ENCODE measurements at places on chromosomes 11 and 22. TPM values are rescaled to one million over a fixed set of nuclear protein-coding genes. Genes with fewer than 3 reads are reported as not detected.

DNA sequence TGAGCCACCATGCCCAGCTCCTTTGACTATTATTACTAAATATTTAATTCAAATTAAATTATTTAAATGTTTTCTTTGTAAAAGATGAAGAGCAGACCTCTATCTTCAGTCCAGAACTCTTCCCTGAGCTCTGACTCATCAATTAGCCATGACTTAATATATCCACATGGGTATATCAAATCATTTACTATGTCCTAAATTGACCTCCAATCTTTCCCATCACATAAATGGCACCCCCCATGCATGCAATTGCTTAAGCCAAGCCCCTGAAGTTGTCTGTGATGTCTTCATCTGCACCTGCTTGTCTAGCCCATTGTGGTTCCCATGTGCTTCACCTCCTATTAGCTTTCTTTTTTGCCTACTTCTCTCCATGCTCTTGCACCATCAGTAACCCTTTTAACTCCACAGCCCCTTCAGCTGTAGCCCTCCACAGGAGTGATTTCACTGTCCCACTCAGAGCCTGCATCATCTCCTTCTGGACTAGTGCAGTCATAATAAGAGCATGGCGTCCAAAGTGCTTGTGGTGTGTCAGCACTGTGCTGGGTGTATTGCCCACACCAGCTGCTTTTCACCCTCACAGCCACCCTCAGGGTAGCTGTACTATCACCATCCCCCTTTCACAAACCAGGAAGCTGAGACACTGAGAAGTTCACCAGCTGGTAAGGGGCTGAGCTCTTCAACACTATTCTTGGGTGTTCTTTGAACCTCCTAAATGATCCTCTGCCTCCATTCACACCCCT is 11.8 kb upstream of the THY1 start:
- H3K4me3 ChIP-seq = no peak overlapping the region
- H3K4me1 ChIP-seq = no peaks in the 10 kb centered on the region
- DNase-seq = no peak
- no peaks in the 10 kb centered on the region for H3K27me3 ChIP-seq
- no peaks in the 10 kb centered on the region for H3K36me3 ChIP-seq

DNA sequence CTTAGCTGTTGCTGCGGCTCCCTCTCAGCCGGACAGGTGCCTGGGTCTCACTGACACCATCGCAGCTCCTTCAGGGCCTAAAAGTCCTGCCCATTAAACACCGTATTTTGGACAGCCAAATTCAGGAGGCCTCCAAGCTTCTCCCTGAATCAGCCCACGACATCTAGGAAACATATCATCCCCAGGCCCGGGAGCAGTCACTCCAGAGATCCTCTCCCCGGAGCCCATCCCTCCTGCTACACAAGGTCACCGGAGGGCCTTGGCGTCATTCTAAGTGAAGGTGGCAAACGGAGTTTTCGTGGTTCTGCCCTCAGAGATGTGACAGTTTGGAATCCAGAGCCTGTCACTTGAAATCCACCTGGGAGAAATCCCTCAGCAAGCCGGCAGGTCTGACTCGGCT is 232.5 kb downstream of the TBC1D22A start:
- H3K4me3 ChIP-seq = no peak overlapping the region
- H3K4me1 ChIP-seq = no peaks in the 10 kb centered on the region
- H3K36me3 ChIP-seq = no peaks in the 10 kb centered on the region
- no peak overlapping the region for H3K27ac ChIP-seq

DNA sequence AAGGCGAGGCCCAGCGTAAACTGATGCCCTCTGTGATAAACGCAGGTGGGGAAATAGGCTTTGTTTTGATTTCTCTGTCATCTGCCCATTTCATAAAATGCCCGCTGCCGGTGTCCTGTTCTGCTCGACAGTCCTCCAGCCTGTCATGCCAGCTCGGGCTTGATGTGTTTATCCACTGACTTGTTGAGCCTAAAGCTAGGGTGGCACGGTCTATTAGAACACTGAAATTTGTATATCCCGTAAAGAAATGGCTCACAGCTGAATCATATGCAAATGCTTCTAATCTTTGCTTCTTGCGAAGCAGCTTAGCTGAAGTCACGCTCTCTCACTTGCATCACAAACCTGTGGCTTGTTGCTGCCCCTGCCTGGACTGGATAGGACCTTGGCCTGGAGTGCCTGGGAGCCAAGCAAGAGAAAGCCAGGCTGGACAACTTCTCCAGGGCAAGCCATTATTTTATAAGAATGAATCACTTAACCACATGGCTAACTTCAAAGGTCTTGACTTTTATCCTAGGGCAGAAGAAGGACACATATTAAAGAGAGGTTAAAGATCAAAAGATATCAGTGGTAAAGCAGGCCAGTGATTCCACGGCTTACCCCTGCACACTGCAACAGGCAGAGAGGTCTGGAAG is 33.1 kb downstream of the EHF start:
- H3K27me3 ChIP-seq = no peaks in the 10 kb centered on the region
- DNase-seq = peak; percentile 73
- H3K4me3 ChIP-seq = no peak overlapping the region
- H3K27ac ChIP-seq = peak overlapping the region; percentile 84
- no peaks in the 10 kb centered on the region for H3K36me3 ChIP-seq
- peaks cover 17% of the 10 kb centered on the region for H3K4me1 ChIP-seq

Gene CHRDL2
- total RNA-seq = not detected

Gene KBTBD3
- total RNA-seq = 15.4 TPM

Gene MRPL49
- 72.8 TPM for total RNA-seq

DNA sequence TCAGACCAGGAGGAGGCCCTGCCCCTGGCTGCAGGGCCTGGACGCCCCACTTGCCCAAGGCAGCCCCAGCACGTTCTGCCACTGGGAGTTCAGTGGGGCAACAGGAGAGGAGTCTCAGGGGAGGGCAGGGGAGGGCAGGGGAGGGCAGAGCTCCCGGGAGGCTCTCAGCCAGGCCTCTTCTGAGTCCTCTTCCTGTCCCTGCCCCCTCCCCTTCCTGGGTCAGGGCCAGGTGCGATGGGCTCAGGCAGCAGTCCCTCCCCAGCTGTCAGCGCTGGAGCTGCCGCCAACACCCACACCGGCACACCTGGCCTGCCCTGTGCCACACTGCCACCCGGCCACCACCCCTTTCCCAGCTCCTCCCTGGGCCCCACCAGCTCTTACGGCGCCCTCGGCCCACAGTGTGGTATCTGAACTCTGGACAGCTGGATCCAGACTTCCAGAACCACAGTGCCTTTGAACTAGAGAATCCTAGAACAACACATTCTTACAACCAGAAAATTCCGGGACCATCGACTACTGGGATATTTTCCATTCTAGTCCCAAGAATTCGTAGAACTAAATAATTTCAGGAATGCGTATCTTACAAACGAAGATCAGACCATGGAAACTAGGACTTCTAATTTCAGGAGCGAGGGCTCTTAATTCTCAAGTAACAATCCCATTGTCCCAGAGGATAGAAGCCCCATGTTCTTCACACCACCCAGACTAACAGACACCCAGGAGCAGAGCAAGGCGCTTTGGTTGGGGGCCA is 21.8 kb downstream of the RPL3 start:
- peak overlapping the region; percentile 4 for H3K4me3 ChIP-seq
- no peak for DNase-seq
- no peaks in the 10 kb centered on the region for H3K27me3 ChIP-seq
- peaks cover 7% of the 10 kb centered on the region for H3K4me1 ChIP-seq
- H3K36me3 ChIP-seq = no peaks in the 10 kb centered on the region

DNA sequence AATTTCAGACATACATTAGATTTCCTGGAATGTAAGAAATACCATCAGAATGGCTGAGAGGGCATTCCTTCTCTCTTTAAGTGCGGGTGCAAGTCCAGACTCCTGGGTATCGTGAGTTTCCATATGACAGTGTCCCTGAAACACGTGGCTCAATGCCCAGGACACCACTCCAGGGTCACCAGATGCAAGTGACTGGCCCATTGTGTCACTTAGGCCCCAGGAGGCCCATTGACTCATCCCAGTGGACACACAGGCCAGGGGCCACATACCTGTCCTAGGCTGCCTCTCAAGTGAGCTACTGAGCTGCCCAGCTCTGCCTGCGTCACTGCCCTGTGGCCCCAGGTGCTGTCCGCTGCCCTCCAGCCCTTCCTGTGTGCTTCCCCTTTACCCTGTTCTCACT is 18.5 kb downstream of the FBLN1 start:
- no peak for DNase-seq
- peak overlapping the region; percentile 30 for H3K27ac ChIP-seq
- no peaks in the 10 kb centered on the region for H3K27me3 ChIP-seq
- no peak overlapping the region for H3K4me3 ChIP-seq
- no peaks in the 10 kb centered on the region for H3K4me1 ChIP-seq

DNA sequence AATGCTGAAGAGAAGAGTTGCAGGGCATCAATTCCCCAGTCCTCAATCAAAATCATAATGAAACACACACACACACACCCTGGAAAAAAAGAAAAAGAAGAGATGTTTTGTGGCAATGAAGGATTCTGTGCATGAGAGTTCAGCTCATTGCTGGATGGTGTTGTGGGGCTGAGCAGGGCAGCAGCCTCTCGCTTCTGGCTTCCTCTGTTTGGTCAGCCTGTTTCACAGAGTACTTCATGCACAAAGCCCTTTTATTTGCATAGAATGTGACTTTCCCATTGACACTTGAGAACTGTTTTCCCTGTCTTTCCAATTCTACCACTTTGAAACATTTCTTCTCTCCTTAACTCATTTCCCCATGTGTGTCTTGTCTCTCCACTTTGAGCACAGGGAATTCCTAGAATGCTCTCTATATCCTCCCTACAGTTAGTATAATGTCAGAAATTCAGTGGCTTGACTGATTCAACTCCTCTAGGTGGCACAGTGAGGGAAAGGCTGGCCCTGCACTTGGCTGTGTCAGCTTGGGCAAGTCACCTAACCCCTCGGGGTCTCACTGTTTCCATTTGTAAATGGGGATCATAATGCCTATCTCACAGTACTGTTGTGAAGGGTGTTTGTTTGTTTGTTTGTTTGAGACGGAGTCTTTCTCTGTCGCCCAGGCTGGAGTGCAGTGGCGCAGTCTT is 25.4 kb upstream of the BSX start:
- H3K4me3 ChIP-seq = no peak overlapping the region
- no peaks in the 10 kb centered on the region for H3K27me3 ChIP-seq
- H3K27ac ChIP-seq = no peak overlapping the region

Gene GSTT2
- not detected for total RNA-seq

DNA sequence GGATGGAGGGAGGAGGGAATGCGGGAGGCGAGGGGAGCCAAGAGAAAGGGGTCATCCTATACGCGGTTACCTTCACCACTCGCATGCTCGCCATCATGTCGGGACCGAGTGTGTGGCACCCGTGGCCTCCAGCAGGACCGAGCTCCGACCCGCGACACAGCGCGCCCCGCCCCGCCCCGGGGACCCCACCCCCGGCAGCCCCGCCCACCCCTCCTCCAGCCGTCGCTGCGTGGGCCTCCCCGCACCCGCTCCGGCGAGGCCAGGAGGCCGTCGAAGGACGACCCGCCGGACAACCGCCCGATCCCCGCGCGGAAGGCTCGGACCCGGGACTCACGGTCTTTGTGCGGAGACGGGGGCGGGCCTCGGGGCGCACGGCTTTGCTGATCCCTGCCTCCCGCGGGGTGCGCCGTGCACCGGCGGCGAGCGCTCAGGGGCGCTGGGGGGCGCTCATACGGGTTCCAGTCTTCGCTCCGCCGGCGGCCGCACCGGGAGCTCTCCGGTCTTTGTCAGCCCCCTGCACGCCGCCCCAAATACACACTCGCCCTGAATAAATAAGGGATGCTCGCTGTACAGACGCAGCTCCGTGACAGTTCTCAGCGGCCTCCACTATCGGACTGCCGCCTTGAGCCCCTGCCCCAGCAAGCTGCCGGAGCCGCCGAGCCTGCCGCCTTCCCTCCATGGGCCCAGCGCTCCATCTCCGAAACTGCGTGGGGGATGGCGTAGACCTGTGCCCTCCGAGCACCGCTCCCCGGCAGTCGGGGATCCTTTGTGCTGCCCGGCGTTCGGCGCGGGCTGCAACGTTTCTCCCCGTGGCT is at the start of gene UBE2L6:
Gene UBE2L6, minus strand, starts transcription at position 158 of the 815 bp plus-strand sequence. Its CDS starts 61 bp downstream, at position 97.
- H3K4me1 ChIP-seq = peaks cover 7% of the 10 kb centered on the region
- no peaks in the 10 kb centered on the region for H3K36me3 ChIP-seq
- peak within 1 kb of the TSS; percentile 89 for H3K27ac ChIP-seq
- H3K27me3 ChIP-seq = no peaks in the 10 kb centered on the region

GRCh38 chr11:35980686-35981390 is 37.0 kb downstream of the LDLRAD3 start:
- no peaks in the 10 kb centered on the region for H3K36me3 ChIP-seq
- no peaks in the 10 kb centered on the region for H3K27me3 ChIP-seq
- DNase-seq = no peak
- H3K4me3 ChIP-seq = no peak overlapping the region

GRCh38 chr11:19632499-19632834 is 80.2 kb upstream of the NAV2 start:
- H3K4me3 ChIP-seq = no peak overlapping the region
- H3K4me1 ChIP-seq = peaks cover 12% of the 10 kb centered on the region
- no peak for DNase-seq
- H3K27ac ChIP-seq = peak overlapping the region; percentile 82

DNA sequence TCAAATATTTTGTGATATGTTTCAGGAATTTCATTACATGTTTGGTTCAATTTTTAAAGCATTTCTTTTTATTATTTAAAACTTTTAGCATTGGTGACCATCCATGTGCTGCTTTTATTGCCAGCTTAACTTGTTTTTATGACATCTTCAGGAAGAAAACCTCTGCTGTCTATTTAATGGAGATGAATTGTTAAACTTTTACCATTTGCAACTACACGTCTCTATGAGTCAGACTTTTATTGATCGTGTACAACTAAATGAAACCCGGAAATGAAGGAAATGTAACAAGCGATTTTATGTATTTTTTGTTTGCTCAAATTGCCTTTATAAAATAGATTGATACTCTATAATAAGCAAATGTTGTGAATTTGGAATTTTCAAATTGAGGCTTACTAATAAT is 113.0 kb downstream of the PTPRJ start:
- no peaks in the 10 kb centered on the region for H3K36me3 ChIP-seq
- DNase-seq = no peak
- no peaks in the 10 kb centered on the region for H3K27me3 ChIP-seq

DNA sequence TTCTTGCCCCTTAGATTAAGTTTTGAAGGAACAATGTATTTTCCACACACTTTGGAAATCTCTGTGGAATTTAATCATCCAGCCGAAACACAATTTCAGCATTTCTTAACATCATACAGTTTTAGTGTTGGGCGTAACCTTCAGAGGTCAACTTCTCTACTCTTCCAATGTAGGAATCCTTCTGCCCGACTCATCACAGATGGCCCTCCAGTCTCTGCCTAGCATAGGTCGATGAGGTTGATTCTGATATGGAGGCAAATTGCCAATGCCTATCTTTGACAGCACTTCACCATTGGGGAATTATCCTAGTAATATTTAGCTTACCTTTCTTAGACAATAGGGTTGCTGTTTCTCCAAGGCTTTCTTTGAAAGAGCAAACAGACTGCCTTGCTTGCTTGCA is 175.7 kb upstream of the TTC12 start:
- H3K27me3 ChIP-seq = no peaks in the 10 kb centered on the region
- no peak for DNase-seq
- no peak overlapping the region for H3K4me3 ChIP-seq
- H3K4me1 ChIP-seq = no peaks in the 10 kb centered on the region
